NCI-H524 (cell line): ENCODE measurements at places on chromosomes 3 and 15.

- no peak for DNase-seq
Measured at GRCh38 chr3:194989241-194989640, 281.7 kb downstream of the XXYLT1 start.

- DNase-seq, result peak; percentile 85
Measured at GRCh38 chr3:96863129-96863740, 48.8 kb downstream of the EPHA6 start.

- DNase-seq, result no peak
Measured at GRCh38 chr3:46634856-46635255, 22.5 kb downstream of the FAM240A start.

DNA sequence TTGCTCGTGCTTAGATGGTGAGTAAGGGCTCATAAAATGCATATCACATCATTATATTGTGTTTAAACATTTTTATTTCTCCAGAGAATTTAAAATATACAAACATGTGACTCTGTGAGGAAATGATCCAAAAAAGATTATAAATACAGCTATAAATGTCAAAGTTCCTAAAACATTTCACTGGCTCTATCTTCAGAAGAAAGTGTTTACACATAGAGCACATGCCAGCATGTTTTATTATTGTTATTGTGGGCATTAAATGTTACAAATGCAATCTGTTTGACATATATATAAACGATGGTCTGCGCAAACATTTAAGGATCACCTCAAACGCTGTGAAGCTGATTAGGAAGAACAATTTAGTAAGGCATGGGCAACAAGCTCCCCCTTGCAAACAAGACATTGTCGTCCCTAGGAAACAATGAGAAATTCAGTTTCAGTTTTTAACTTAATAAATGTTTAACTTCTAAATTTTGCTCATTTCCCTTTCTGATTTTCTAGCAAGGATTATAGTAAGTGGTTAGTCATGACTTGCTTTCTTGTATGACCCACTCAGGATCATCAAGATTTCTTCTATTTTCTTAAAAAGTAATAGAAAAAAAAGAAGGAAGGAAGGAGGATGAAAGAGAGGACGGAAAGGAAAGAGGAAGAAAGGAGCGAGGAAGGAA lies 207.5 kb downstream of the SATB1 start:
- DNase-seq, result no peak
